Bronchial epithelial cell (primary cell): ENCODE measurements at places on chromosomes 16 and 17. TPM values are rescaled to one million over a fixed set of nuclear protein-coding genes. Genes with fewer than 3 reads are reported as not detected.

DNA sequence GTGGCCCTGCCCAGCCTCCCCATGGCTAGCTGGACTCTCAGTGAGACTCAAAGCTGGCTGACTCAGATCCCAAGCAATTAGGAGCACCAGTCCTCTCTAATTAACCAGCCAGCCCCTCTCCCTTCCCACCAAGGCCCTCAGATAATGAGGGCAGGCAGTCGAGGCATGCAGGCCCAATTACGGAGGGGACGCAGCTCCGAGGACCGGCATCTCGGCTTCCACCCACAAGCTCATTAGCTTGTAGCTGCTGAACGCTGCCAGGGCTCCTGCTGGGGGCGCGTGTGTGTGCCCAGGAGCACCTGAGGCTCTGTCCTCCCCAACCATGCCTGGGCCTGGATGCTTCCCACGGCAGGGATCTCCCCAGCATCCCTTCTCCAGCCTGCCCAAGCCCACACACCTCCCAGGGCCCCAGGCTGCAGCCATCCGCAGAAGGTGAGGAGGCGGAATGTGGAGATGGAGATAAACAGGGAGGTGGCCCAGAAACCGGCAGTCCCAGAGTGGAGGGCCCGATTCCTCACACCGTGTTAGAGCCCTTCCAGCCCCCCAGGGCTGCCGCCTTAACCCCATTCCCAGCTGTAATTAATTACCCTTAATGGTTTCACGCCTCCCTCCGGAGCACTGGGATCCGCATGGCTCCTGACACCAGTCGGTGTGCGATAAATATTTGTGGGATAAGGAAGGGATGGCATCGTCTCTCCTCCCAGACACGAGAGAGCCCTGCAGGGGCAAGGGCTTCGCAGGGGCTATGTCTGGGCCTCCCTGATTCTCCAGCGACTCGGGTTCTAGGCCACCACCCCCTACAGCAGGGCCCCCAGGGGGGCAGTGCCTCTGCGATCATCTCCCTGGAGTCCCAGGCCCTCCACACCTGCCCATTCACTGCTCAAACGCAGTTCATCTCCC, 42.2 kb downstream of the RPH3AL start:
- no peak for DNase-seq

DNA sequence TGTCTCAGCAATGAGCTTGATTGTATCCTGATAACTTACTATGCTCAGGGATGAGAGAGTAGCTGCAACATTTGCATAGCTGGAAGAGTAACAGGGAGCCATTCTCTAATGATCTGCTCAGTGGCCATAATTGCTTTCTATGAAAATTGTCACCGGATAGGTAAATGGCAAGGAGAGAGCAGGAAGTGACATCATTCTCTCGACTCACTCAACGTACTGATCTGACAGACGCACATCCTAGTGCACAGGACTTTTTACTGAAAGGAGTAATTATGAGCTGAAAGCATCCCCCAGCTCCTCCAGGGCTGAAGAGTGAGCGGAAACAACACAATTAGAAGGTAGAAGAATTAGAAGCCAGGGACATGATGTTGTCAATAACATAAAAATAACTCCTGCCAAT, 71.8 kb downstream of the IRX5 start:
- DNase-seq, result peak; percentile 1

DNA sequence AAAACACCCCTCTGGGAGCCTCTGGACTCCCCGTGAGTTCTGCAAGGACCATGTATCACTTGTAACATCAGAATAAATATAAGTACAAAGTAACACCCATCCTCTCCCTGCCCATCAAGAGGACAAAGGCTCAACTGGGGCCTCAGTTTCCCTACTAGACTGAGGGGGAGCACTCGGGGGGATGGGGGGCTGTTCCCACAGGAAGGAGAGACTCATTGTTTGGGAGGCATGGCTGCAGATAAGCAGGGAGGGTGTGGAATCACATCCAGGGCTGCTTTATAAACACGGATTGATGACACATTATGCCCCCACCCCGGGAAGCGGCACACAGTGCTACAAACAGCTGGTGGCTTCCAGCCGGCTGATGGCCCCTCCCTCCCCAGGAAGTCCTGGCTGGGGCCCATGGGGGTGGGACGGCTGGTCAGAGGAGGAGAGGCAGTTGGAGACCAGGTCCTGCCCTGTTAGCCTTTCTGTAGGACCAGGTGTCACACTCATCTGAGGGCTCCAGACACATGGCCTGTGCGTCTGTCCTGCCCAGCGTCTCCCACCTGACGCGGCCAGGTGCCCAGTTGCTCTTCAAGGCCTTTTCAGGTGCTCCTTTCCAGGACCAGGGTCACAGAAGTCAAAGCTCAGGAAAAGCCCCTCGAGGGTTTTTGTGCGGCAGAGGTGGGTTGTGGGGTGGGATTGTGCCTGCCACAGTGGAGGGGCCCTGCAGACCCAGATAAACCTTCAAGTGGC, 1.3 kb upstream of the MPG start:
- DNase-seq, result peak; percentile 65

DNA sequence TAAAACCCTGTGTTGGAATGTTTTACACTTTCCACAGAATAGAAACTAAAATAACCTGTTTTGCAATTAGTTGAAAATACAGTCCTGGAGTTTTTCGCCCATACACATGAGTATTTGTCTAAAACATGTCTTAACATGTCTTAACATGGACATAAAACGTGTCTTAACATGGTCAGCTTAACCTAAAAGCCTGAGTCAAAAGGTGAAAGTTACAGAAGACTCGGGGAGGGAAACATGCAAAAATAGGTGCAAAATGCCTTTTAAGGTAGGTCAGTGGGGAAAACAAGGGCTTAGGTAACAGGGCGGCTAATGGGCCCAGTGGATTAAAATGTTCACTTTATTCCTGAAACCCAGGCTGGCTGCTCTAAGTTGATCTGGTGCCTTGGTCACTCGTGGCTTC, 56.1 kb upstream of the RBL2 start:
- DNase-seq, result peak; percentile 89

The PHLPP2 gene
- total RNA-seq, result 2.6 and 4.0 TPM in 2 replicates
